ENCODE measurements at places on chromosomes 11 and 22.

- no peak for DNase-seq
Observed at GRCh38 chr11:33825854-33826560, 51.7 kb upstream of the FBXO3 start.

- no peak for DNase-seq
Observed at GRCh38 chr11:126341760-126342161, 13.7 kb upstream of the ST3GAL4 start.

GRCh38 chr11:371716-372590 is 2.7 kb downstream of the B4GALNT4 start:
- no peak for DNase-seq

DNA sequence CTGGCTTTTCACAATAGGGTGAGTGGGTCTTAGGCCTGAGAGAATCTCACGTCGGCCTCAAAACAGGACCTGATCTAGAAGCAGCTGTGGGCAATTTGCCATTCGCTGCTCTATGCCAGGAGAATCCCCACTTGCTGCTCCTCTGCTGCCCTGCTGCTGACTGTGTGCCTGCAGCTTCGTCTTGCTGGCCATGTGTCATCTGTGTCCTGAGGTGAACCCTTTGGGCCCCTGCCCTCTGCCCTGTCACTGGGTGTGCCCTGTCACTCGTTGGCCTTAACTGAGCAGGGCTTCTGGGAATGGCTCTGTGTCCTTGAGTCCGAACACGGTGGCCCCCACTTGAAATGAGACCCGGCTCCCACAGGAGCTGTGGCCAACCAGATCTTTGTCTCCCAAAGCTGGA is 6.2 kb downstream of the NAA40 start:
- DNase-seq = no peak

GRCh38 chr22:47176026-47176389 is 413.6 kb downstream of the TBC1D22A start:
- no peak for DNase-seq

- no peak for DNase-seq
Observed at GRCh38 chr11:65353900-65354264, 669 bp upstream of the TIGD3 start.

DNA sequence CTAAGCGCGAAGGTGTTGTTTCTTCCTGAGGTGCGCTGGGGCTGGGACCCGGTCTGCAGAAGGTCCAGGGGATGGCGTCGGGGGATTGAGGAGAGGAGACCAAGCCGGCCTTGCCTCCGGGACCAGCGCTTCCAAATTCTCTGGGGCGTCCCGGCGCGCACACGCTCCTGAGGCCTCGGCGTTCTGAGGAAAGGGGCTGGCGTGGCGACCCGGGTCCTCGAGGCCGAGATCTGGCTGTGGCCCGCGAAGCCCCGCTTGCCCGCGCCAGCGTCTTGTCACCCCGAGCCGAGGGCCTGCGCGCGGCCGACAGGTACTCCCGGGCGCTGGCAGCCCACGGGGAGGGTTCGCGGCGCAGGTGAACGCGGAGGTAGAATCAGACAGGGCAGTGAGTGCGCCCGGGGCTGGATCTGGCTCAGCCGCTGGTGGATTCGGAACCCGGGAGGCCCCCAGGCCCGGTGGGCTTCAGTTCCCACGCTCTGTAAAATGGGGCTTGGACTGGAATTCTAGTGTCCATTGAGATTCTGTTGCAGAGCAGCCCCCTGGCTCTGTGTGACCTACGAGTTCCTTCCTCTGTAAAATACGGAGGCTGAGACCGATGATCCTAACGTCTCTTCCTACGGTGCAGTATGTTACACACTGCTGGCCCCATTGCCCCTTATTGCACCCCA is 14.7 kb downstream of the SSH3 start:
- DNase-seq = no peak

GRCh38 chr22:44171561-44171960 is 9.2 kb upstream of the PARVG start:
- DNase-seq = no peak

GRCh38 chr22:37503850-37504249 is 15.4 kb downstream of the CARD10 start:
- no peak for DNase-seq

DNA sequence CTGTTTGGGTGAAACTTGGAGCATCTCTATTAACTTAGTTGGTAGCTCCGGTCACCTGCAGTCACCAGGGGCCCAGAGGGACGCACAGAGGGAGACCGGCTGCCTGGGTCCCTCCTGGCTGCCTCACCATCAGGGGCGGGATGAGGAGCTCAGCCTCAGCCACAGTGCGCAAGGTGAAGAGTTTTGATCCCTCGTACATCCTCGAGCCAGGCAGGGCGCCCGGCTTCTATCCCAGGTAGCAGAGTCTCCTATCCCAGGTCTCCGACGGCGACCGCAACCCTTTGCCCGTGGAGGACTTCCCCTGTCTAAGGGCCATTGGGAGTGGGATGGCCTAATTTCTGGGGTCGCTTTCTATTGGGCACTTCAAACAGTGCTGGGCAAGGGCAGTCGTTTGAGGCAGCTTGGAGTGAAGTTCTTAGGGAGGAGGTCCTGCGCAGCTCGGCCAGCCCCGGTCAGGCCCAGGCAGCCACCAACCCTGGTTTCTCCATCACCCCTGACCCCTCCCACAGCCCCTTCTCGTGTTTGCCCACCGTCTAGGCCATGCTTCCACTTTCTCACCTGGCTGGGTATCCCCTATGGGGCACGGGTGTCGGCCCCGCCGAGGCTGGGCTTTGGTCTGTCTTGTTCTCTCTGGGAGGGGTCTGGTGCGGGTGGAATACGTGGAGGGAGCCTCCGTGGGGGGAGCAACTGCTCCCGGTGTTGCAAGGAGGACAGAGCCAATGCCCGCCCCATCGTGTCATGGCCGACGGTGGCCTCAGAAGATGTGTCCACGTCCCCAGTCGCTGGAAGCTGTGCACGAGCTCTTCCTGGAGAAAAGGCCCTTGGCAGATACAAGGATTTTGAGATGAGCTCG is 3.6 kb upstream of the MRGPRG start:
- DNase-seq = peak; percentile 41

GRCh38 chr11:13367115-13367514 is 89.5 kb downstream of the BMAL1 start:
- DNase-seq = no peak

- DNase-seq = no peak
Observed at GRCh38 chr22:46058091-46058420, 81.1 kb upstream of the WNT7B start.

DNA sequence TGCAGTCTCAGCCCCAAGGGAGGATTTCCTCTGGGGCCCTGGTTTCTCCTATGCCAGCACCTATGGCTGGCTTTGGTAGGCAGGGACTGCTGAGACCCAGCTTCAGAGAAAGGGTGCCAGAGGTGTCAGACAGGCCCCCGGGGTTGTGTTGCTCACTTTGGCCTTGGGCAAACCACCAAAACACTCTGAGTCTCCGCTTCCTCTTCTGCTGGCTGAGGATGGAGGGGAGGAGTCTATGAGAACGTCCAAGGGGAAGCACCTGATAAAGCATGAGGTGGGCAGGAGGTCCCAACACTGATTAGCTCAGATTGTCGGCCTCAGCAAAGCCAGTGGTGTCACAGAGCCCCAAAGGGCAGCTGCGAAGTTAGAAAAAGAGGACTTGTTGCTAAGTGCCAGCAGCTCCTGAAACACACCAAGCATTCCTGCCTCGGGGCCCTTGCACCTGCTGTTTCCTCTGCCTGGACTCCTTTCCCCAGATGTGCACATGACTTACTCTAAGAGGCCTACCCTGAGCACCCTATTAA is 10.5 kb downstream of the SMTNL1 start:
- no peak for DNase-seq

DNA sequence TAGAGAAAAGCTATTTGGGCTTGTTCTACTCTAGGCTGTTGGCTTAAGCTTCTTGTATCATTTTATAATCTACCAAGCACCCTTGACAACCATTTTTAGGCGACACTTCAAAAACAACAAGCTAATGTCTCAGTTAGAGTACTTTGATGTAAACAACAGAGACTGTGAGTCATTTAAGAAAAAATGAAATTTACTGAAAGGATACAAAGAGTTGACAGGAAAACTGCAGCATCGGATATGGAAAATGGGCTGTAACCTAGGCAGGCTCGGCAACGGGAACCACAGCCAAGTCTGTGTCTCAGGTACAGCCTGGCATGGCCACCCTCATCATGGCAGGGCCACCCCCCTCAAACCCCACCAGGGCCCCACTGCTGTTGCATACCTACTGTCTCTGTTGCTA is 4.4 kb upstream of the RNF169 start:
- DNase-seq = no peak

GRCh38 chr11:73218106-73218829 is at the start of gene P2RY2:
Gene P2RY2 (plus strand): TSS chr11:73218281. CDS start chr11:73234160, 15,879 bp downstream.
- DNase-seq = peak; percentile 89

DNA sequence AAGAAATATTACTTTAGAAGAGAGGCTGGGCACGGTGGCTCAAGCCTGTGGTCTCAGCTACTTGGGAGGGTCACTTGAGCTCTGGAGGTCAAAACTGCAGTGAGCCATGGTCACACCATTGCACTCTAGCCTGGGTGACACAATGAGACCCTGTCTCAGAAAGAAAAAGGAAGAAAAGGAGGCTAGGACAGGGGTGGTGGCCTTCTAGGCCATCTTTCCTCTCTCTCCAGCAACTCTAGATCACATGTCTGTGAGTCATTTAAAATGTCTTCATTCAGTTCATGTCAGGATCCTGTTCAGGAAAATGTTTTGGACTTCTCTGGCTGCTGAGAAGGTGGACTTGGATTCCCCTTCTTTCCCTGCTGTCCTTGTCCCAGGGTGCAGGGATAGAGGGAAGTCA is 53.3 kb downstream of the PPFIA1 start:
- DNase-seq = no peak

GRCh38 chr11:85276332-85276731 is 350.8 kb downstream of the DLG2 start:
- no peak for DNase-seq

- peak; percentile 81 for DNase-seq
Observed at GRCh38 chr22:41237707-41238569, 2.8 kb downstream of the CHADL start.

DNA sequence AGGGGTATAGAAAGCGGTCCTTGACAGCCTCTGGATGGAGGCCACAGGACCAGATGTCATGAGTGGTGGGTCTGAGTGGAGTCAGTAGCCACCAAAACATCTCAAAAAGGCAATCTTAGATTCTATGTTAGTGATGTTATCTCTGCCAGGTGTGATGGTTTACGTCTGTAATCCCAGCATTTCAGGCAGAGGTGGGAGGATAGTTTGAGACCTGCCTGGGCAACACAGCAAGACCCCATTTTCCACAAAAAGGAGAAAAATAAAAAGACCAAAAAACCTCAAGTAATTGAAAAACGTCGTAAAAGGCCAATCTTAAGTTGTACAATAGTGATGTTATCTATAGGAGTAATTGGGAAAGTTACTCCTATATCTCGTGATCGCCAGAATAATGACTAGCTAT is 3.7 kb upstream of the MTCH2 start:
- DNase-seq = no peak

DNA sequence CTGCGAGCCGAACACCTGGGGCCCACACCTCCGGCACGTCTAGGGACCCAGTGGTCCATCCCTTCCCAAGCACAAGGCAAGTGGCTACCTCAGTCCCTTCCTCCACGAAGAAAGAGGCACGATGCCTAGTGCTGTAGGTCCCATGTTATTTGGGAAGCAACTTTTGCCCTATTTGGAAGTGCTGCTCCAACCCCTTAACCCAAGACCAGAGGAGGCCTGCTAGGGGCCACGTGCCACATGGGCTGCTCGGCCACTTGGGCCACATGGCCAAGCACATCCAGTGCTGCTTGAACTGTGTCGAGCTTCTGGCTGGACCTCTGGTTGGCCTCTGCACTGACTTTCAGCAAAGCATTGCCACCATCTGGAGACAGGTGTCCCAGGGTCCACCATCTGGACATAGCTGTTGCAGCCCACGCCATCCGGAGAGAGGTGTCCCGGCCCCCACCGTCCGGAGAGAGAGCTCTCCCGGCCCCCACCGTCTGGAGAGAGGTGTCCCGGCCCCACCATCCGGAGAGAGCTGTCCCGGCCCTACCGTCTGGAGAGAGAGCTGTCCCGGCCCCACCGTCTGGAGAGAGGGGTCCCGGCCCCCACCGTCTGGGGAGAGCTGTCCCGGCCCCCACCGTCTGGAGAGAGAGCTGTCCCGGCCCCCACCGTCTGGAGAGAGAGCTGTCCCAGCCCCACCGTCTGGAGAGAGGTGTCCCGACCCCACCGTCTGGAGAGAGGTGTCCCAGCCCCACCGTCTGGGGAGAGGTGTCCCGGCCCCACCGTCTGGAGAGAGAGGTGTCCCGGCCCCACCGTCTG is 6.5 kb upstream of the B4GALNT4 start:
- DNase-seq = no peak

GRCh38 chr11:44507896-44508445 is 57.5 kb upstream of the CD82 start:
- DNase-seq = no peak

- DNase-seq = no peak
Observed at GRCh38 chr11:83265331-83265730, 20.8 kb downstream of the CCDC90B start.

DNA sequence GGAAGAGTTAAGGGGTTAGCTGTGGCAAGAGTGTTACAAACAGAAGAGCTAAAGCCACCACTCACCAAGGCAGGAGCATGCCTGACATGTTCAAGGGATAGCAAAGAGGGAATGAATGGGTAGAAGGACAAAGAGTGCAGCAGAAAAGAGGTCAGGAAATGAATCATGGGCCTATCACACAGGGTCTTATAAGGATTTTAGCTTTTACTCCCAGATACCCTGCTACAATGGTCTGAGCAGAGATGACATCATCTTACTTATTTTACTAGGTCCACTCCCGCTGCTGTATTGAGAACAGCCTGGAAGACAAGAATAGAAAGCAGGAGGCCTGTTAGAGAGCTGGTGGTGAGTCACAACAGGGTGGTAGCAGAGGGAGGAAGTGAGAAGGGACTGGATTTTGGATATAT is 9.8 kb downstream of the TRAF6 start:
- no peak for DNase-seq

GRCh38 chr11:36214976-36215692 is 74.1 kb downstream of the COMMD9 start:
- no peak for DNase-seq

GRCh38 chr11:72568861-72569260 is 105.4 kb downstream of the PDE2A start:
- DNase-seq = no peak

DNA sequence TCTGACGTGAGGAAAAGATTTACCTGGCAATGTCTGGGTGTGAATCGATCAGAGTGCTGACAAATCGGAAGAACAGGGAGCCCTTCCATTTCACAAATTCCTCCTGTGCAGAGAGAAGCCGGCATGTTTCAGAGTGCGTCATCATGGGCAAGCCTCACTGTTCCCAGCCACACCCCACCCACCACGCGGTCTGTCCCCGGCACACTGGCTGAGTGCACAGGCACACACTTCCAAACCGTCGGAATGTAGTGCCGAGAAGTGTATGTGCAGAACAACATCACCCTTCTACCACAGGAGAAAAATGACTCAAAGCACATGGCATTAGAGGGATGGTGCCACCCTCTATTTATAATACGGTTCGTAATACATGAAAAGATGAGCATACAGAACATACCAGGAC is 47.5 kb downstream of the NCAPD3 start:
- no peak for DNase-seq

- DNase-seq = no peak
Observed at GRCh38 chr22:45843031-45843430, 133.9 kb downstream of the WNT7B start.

GRCh38 chr11:6667733-6668374 is 12.2 kb upstream of the DCHS1 start:
- no peak for DNase-seq

Measured in ecto neural progenitor cell (in vitro differentiated cells).